ENCODE measurements at places on chromosomes 11 and 22.
A peak's percentile ranks its signal among the peaks of the same experiment; 100 is the strongest.

- H3K4me3 ChIP-seq = no peak overlapping the region
- H3K4me1 ChIP-seq = peaks cover 4% of the 10 kb centered on the region
- no peak for DNase-seq
Measured at GRCh38 chr11:33290319-33290718, 33.1 kb downstream of the HIPK3 start.

DNA sequence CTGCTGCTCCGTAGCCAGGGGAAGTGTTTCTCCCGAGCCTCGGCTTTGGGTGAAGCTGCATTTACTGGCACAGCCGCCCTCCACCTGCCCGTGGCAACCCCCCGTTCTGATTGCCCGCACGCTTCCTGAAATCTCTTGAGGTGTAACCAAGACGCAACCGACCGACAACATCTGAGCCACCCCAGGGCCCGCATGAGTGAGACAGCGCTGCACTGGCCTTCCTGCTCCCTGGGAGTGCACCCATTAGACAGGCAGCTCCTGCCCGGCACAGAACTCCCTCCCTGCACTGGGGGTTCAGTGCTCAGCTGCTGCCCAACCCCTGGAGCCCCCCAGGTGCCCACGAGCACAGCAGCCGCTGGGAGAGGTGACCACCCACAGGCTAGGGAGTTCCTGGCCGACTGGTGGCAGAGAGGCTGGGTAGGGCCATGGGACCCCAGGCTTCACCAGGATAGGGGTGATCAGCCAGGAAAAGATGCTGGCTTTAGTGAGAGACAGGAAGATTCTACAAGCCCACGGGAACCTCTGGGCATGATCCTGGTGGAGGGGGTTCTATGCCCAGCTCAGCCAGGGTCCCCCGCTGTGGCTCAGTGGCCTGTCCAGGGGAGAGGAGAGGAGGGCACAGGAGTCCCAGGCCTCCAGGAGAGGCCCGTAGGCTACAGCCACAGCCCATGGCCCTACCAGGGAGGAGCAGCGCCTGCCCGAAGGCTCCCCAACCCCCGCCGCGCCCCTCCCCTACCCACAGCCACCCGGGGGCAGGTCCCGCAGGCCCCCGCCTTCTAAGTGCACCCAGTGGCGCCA lies 14.6 kb downstream of the PLXNB2 start:
- H3K27me3 ChIP-seq = peaks cover 6% of the 10 kb centered on the region
- peak; percentile 42 for DNase-seq

- DNase-seq = no peak
- no peaks in the 10 kb centered on the region for H3K27me3 ChIP-seq
- peaks cover 59% of the 10 kb centered on the region for H3K4me1 ChIP-seq
- peaks cover 69% of the 10 kb centered on the region for H3K36me3 ChIP-seq
Measured at GRCh38 chr11:128519338-128519737, 68.0 kb downstream of the ETS1 start.

- H3K27ac ChIP-seq = no peak overlapping the region
- peak overlapping the region; percentile 69 for H3K4me3 ChIP-seq
- H3K4me1 ChIP-seq = peaks cover 27% of the 10 kb centered on the region
Measured at GRCh38 chr22:33919391-33920196, 682 bp downstream of the LARGE1 start.

- H3K27me3 ChIP-seq = no peaks in the 10 kb centered on the region
- no peak for DNase-seq
- H3K4me1 ChIP-seq = no peaks in the 10 kb centered on the region
- peak overlapping the region; percentile 19 for H3K27ac ChIP-seq
- H3K4me3 ChIP-seq = no peak overlapping the region
Measured at GRCh38 chr11:69361466-69361865, 67.5 kb downstream of the MYEOV start.

- DNase-seq = peak; percentile 54
- peaks cover 7% of the 10 kb centered on the region for H3K4me1 ChIP-seq
- H3K36me3 ChIP-seq = no peaks in the 10 kb centered on the region
- peaks cover 10% of the 10 kb centered on the region for H3K27me3 ChIP-seq
- no peak overlapping the region for H3K27ac ChIP-seq
Measured at GRCh38 chr11:2092956-2093412, 46.2 kb downstream of the IGF2 start.

DNA sequence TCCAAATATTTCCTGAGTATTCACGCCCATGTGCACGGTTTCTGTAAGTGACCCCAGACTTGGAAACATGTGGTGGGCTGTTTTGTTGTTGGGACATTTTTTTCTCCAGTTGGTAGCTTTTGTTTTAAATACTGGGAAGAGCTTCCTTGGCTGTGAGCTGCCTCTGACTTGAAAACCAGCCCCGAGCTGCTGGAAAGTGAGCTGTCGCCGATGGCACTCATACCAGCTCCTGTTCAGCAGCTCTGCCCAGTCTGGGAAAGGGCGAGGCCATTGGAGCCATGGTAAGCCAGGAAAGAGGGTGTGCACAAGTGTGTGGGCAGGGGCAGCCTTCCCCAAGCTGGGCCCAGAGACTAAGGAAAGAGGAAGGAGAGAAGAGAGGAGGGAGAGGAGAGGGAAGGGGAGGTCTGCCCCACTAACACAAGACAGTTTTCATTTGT lies 3.2 kb upstream of the FLI1 start:
- peaks cover 41% of the 10 kb centered on the region for H3K4me1 ChIP-seq
- H3K4me3 ChIP-seq = no peak overlapping the region

DNA sequence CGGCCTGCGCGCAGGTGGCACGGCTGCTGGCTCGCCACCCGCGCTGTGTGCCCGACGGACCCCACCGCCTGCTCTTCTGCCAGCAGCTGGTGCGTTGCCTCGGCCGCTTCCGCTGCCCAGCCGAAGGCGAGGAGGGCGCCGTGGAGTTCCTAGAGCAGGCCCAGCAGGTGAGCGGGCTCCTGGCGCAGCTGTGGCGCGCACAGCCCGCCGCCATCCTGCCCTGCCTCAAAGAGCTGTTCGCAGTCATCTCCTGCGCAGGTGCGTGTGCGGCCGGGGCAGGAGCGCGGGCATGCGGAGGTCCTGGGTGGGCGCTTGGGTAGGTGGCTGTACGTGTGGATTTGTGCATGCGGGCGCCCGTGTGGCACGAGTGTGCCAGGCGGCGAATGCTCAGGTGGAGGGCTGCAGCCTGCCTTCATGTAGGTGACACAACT lies 8.0 kb downstream of the USP35 start:
- H3K36me3 ChIP-seq = peaks cover 5% of the 10 kb centered on the region
- no peak for DNase-seq
- H3K4me3 ChIP-seq = no peak overlapping the region
- peaks cover 33% of the 10 kb centered on the region for H3K4me1 ChIP-seq

DNA sequence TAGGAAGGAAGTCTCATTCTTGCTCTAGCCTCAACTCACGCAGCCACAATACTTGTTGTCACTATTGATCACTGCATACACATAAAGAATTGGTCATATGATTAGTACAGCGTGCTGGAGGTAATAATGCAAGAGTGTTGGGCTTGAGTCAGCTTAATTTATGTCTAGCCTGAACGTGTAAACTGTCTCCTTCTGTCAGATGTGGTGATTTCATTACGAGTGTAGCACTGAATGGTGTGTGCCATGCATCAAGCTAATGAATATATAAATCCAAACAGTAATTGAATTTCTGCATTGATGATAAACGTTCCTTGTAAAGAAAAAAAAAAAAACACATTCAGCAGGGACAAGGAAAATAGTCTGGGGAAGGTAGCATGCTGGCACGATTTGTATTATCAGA lies 396.2 kb upstream of the RAG2 start:
- no peaks in the 10 kb centered on the region for H3K27me3 ChIP-seq
- no peaks in the 10 kb centered on the region for H3K36me3 ChIP-seq
- H3K27ac ChIP-seq = no peak overlapping the region
- no peaks in the 10 kb centered on the region for H3K4me1 ChIP-seq
- no peak for DNase-seq
- no peak overlapping the region for H3K4me3 ChIP-seq

DNA sequence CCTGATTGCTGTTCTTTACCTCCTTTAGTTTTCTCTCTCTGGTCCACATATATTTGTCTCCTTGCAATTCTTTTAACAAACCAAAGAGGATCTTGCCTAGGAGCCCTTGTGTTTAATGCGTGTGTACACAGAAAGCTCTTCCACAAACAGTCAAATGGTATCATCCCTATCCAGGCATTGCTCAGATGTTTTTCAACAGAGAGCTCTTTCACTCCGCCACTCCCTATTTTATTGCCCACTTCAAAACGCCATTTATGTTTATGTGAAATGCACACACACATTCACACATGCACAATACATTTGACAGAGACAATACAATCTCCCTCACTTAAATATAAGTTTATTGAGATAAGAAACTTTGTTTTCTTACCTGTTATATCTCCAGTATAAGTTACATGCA lies 4.7 kb downstream of the OR5AP2 start:
- H3K27me3 ChIP-seq = no peaks in the 10 kb centered on the region
- H3K36me3 ChIP-seq = no peaks in the 10 kb centered on the region
- no peak overlapping the region for H3K4me3 ChIP-seq
- DNase-seq = no peak
- H3K4me1 ChIP-seq = no peaks in the 10 kb centered on the region
- H3K27ac ChIP-seq = no peak overlapping the region

GRCh38 chr11:132632641-132633124 lies 899.6 kb downstream of the OPCML start:
- no peak overlapping the region for H3K4me3 ChIP-seq
- H3K27ac ChIP-seq = no peak overlapping the region
- H3K4me1 ChIP-seq = no peaks in the 10 kb centered on the region
- no peaks in the 10 kb centered on the region for H3K36me3 ChIP-seq

DNA sequence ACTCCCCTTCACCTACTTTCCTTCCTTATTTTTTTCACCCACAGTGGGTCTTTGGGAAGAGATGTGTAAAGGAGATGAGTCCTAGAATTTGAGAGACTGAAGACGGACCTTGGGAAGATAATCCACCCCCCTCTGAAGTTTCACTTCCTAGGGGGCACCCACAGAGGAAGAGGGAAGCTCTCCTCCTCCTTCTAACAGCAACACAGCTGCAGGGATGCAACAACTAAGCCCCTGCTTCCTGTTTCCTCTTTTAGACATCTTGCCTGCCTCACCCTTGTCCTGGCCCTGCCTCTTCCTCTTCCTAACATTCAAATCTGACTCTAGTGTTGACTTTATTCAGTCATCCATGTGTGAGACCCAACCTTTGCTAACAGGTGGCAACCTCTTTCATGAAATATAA lies 424.6 kb downstream of the BUD13 start:
- DNase-seq = no peak
- no peak overlapping the region for H3K27ac ChIP-seq
- H3K4me1 ChIP-seq = no peaks in the 10 kb centered on the region

DNA sequence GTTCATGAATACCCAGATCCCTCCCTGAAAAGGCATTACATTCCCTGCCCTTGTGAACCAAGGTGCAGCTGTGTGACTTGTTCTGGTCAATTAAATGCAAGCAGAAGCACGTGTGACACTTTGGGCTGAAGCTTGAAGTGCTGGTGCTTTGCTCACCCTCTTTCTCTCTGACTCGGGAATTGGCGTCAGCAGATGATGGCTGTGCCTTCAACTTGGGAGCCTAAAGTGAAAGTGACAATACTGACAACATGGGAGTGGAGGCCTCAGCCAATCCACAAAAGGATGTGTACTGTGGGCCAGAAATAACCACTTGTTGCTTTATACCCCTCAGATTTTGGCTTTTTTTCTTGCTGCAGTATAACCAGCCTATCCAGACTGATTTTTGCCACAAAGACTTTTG lies 148.3 kb upstream of the THY1 start:
- no peaks in the 10 kb centered on the region for H3K36me3 ChIP-seq
- H3K4me1 ChIP-seq = peaks cover 6% of the 10 kb centered on the region
- H3K27ac ChIP-seq = no peak overlapping the region
- DNase-seq = no peak
- H3K4me3 ChIP-seq = no peak overlapping the region

GRCh38 chr11:116262370-116262769 lies 510.4 kb downstream of the BUD13 start:
- H3K27ac ChIP-seq = no peak overlapping the region
- no peak overlapping the region for H3K4me3 ChIP-seq
- H3K4me1 ChIP-seq = no peaks in the 10 kb centered on the region

DNA sequence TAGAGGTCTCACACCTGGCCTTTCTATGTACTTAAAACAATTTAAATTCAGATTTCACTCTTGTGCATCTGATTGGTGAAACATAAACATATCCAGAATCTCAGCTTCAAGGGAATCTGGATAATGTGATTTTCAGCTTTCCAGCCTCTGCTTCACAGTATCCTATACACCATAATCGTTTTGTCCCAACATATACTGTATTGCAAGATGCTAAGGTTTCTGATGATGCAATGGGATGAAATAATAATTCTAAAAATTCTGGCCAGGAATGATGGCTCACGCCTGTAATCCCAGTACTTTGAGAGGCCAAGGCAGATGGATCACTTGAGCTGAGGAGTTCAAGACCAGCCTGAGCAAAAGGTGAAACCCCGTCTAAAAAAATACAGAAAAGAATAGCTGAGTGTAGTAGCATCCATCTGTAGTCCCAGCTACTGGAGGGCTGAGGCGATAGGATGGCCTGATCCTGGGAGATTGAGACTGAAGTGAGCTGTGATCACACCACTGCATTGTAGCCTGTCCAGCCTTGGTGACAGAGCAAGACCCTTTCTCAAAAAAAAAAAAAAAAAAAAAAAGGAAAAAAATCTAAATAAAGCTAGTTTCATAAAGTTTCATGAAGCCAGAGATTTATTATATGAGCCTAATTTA lies 41.0 kb upstream of the CTSC start:
- H3K4me1 ChIP-seq = no peaks in the 10 kb centered on the region
- H3K27ac ChIP-seq = no peak overlapping the region
- H3K4me3 ChIP-seq = no peak overlapping the region
- H3K27me3 ChIP-seq = no peaks in the 10 kb centered on the region
- no peak for DNase-seq
- H3K36me3 ChIP-seq = no peaks in the 10 kb centered on the region

- H3K4me3 ChIP-seq = no peak overlapping the region
- no peaks in the 10 kb centered on the region for H3K27me3 ChIP-seq
- no peak overlapping the region for H3K27ac ChIP-seq
Measured at GRCh38 chr22:26712158-26712557, 54.8 kb downstream of the MIAT start.

DNA sequence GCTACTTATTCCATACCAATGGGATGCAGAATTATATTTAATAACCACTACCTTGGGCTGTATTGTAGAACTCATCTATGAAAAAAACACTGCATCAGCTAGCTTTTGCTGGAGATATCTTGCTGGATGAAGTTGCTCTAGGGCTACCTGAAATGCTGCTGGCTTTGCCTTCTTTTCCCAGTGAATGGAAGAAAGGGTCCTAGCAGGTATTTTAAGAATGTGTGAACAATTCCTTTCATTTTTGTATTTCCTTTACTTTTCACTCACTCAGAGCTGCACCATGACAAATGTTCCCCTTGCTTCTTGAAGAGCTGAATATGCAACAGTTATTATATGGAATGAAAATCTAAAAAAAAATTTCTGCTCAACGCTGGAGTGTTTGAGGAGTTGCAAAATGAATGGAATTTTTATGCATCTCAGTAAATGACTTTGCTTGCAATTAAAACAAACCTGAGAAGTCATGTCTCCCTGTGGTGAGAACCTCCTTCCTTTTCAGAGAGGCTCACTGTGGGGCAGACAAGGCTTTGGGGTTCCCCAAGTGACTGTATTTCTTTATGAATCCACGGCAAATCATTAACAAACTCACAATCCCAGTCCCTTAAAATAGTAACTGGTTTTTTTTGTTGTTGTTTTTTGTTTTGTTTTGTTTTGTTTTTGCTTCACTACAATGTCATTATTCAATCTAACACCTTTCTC lies 566.8 kb upstream of the KIRREL3 start:
- H3K27ac ChIP-seq = no peak overlapping the region
- no peak overlapping the region for H3K4me3 ChIP-seq
- H3K36me3 ChIP-seq = no peaks in the 10 kb centered on the region
- no peaks in the 10 kb centered on the region for H3K4me1 ChIP-seq
